ENCODE measurements at places on chromosomes 3 and 15. TPM values are rescaled to one million over a fixed set of nuclear protein-coding genes. Genes with fewer than 3 reads are reported as not detected.
A peak's percentile ranks its signal among the peaks of the same experiment; 100 is the strongest.

Gene FANCD2
- polyA plus RNA-seq = 2.4 TPM

Gene GDPGP1
- 3.0 TPM for polyA plus RNA-seq

DNA sequence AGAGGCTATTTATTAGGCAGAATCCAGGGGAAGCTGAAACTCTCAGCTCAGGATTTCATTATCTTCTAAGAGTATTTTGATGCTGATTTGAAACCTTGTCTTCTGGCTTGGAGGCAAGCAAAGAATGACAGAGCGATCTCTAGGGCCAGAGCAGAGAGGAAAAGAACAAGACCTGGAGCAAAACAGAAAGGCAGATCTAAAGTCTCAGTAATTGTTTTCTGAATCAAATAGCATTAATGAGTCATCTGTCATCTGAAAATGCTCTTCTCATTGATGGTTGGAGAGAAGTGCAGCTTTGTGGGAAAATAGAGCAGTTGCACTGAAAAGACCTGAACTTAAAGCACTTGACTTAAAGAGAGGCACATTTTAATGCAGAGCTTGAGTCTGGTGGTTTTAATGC, 385.9 kb downstream of the RAP2B start:
- H3K27ac ChIP-seq = no peak overlapping the region
- no peaks in the 10 kb centered on the region for H3K4me1 ChIP-seq
- H3K27me3 ChIP-seq = no peaks in the 10 kb centered on the region

DNA sequence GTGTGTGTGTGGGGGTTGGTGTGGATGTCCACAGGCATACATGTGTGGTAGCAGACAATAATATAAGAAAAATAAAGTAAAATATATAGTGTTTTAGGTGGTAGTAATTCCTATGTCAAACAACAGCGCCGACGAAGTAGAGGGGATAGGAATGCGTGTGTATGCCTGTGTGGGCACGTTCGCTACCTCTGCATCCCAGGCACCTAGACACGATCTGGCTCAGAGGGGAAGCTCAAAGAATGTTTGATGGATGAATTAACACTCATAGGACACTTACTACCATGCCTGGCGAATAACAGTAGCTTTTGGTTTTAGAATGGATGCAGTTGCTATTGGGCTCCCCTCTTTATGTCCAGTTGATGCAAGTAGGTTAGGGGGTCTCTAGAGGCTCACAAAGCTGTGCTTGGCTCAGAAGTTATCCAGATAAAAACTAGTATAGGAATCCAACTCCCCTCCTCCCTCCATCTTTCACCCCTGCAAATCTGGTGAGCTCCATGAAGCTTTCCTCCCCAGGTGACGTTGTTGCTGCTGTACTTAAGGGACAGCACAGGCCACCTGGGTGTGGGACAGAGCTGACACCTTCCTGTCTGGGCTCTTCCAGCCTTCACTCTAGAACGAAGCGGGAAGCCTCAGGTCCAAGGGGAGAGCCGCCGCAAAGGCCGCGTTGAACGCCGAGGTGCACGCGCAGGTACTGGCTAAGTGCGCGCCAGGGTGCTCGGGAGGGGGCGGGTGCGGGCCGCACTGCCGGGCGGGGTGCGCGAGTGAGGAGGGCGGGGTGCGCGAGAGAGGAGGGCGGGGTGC, 192.6 kb upstream of the LYSMD4 start:
- no peaks in the 10 kb centered on the region for H3K27me3 ChIP-seq
- peak; percentile 69 for DNase-seq
- peaks cover 1% of the 10 kb centered on the region for H3K4me1 ChIP-seq

- no peak overlapping the region for H3K27ac ChIP-seq
- H3K27me3 ChIP-seq = no peaks in the 10 kb centered on the region
- H3K36me3 ChIP-seq = no peaks in the 10 kb centered on the region
- DNase-seq = no peak
- no peaks in the 10 kb centered on the region for H3K4me1 ChIP-seq
These were observed 16.1 kb upstream of the TMEM115 start for GRCh38 chr3:50375258-50375931.

- no peaks in the 10 kb centered on the region for H3K36me3 ChIP-seq
- no peaks in the 10 kb centered on the region for H3K27me3 ChIP-seq
- H3K27ac ChIP-seq = no peak overlapping the region
- DNase-seq = no peak
These were observed 125.9 kb upstream of the PHLDB2 start for GRCh38 chr3:111733154-111733553.

DNA sequence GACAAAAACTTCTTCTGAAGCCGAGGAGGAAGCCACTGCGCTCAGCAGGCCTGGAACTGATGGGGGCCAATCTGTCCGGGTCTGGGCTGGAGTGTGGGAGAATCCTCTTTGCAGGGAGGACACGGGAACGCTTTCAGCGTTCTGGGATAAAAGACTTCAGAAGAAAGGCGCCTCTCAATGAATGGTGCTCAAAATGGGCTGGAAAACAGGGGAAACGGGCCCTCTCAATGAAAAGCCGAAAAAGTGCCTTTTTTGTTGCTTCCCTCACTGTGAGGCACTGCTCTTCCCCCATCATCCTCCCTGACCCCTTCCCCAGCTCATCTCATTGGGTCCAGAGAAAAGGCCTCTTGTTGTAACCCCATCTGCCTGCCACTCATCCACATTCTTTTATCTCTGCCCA, 119.5 kb upstream of the LRIG1 start:
- H3K4me1 ChIP-seq = peaks cover 6% of the 10 kb centered on the region
- no peak for DNase-seq
- no peak overlapping the region for H3K27ac ChIP-seq
- no peaks in the 10 kb centered on the region for H3K36me3 ChIP-seq
